ENCODE measurements at places on chromosomes 4 and X.

DNA sequence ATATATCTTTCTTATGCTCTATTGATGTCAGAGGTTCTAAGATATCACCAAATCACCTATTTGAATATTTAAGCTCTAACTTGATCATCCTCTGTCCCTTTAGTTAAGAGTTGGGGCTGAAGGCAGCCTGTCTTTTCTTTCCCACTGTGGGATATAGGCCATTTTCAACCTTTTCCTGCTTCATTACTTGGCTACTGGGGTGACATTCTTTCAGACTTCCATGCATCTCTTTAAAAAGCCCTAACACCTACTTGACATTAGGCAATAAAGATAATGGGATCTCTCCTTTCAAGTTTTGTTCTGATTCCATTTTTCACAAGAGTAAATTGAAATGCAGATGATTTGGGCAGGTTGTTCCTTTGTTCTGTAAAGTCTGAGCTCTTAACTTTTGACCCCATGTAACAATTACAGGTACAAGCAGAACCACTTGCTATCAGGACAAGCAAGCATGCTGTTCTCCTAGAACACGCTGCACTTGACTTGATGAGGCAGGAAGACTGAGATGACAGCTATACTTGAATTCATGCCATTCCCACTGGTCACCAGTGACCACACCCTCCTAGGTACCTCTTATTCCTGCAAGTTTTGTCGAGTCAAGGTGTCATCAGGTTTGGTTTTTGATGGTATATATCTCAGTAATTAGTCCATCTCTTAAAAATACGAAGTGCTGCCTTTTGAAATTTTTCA is 18.2 kb downstream of the HOPX start:
- H3K4me1 ChIP-seq, result peaks cover 3% of the 10 kb centered on the region
- no peaks in the 10 kb centered on the region for H3K36me3 ChIP-seq
- peaks cover 83% of the 10 kb centered on the region for H3K27me3 ChIP-seq
- DNase-seq, result no peak

DNA sequence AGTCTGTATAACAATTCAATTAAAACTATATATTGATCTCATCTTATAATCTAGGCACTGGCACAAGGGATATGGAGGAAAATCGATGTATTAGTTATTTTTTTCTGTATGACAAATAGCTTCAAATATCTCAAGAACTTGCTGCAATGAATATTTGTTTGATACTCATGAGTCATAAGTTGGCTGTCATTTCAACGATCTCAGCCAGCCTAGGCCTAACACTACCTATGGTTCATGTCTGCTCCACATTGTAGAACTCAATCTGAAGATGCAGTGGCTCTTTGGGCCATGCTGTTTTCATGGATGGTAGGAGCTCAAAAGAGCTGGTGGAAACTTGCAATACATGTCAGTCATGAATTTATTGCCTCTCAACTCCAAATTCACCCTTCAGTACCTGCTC is 44.7 kb downstream of the MAGEB17 start:
- H3K36me3 ChIP-seq, result no peaks in the 10 kb centered on the region
- no peak overlapping the region for H3K4me3 ChIP-seq
- H3K27ac ChIP-seq, result no peak overlapping the region
- H3K27me3 ChIP-seq, result no peaks in the 10 kb centered on the region
- H3K4me1 ChIP-seq, result no peaks in the 10 kb centered on the region

DNA sequence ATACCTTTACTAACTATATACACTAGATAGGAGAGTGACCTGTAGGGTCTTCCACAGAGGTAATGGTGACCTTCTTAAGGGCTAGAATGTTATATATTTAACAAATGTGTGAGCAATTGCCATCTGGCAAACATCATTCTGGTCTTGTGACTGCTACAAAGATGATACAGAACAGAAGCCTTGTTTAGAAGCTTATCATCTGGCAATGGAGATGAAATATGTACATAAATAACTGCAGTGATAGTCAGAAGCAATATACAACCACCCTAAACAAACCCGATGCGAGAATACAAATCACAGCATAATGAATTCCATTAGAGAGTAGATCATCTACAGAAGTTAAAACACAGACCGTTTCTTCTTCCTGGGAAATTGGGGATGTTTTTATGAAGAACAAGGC is 952.7 kb upstream of the SLIT2 start:
- no peaks in the 10 kb centered on the region for H3K4me1 ChIP-seq
- no peaks in the 10 kb centered on the region for H3K27me3 ChIP-seq
- H3K27ac ChIP-seq, result no peak overlapping the region
- H3K4me3 ChIP-seq, result no peak overlapping the region
- H3K36me3 ChIP-seq, result no peaks in the 10 kb centered on the region

DNA sequence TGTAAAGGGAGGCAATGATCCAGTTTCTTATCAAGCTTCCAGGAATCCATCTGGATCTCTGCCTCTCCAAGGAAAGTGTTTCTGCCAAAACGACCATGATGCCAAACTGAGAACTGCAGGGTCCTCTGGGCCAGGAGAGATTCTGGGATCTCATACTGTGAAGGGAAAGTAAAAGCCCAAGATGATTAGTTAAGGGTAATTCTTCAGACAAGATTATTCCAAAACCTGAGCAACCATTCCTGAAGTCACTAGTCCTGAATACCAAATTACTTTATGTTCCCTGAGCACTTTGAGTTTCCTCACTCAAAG is 42.0 kb downstream of the SRPX2 start:
- DNase-seq, result no peak
- H3K4me3 ChIP-seq, result no peak overlapping the region
- H3K4me1 ChIP-seq, result peaks cover 21% of the 10 kb centered on the region
- no peak overlapping the region for H3K27ac ChIP-seq
- H3K27me3 ChIP-seq, result peaks cover 15% of the 10 kb centered on the region
- no peaks in the 10 kb centered on the region for H3K36me3 ChIP-seq

- H3K4me3 ChIP-seq, result no peak overlapping the region
- H3K4me1 ChIP-seq, result no peaks in the 10 kb centered on the region
- no peak overlapping the region for H3K27ac ChIP-seq
- DNase-seq, result no peak
- peaks cover 18% of the 10 kb centered on the region for H3K27me3 ChIP-seq
These were observed 113.0 kb upstream of the TLR3 start for GRCh38 chr4:185955826-185956543.

GRCh38 chr4:44760142-44760898 is 34.0 kb upstream of the GNPDA2 start:
- no peaks in the 10 kb centered on the region for H3K4me1 ChIP-seq
- peaks cover 29% of the 10 kb centered on the region for H3K27me3 ChIP-seq
- no peak overlapping the region for H3K27ac ChIP-seq

GRCh38 chr4:2009651-2010233 is 968 bp upstream of the NELFA start:
- no peaks in the 10 kb centered on the region for H3K27me3 ChIP-seq
- peak overlapping the region; percentile 87 for H3K27ac ChIP-seq
- H3K4me3 ChIP-seq, result peak overlapping the region; percentile 86
- peaks cover 11% of the 10 kb centered on the region for H3K36me3 ChIP-seq

GRCh38 chr4:176641237-176641636 is 151.5 kb downstream of the VEGFC start:
- no peaks in the 10 kb centered on the region for H3K27me3 ChIP-seq
- H3K4me1 ChIP-seq, result no peaks in the 10 kb centered on the region
- DNase-seq, result no peak
- no peak overlapping the region for H3K4me3 ChIP-seq
- H3K27ac ChIP-seq, result no peak overlapping the region

DNA sequence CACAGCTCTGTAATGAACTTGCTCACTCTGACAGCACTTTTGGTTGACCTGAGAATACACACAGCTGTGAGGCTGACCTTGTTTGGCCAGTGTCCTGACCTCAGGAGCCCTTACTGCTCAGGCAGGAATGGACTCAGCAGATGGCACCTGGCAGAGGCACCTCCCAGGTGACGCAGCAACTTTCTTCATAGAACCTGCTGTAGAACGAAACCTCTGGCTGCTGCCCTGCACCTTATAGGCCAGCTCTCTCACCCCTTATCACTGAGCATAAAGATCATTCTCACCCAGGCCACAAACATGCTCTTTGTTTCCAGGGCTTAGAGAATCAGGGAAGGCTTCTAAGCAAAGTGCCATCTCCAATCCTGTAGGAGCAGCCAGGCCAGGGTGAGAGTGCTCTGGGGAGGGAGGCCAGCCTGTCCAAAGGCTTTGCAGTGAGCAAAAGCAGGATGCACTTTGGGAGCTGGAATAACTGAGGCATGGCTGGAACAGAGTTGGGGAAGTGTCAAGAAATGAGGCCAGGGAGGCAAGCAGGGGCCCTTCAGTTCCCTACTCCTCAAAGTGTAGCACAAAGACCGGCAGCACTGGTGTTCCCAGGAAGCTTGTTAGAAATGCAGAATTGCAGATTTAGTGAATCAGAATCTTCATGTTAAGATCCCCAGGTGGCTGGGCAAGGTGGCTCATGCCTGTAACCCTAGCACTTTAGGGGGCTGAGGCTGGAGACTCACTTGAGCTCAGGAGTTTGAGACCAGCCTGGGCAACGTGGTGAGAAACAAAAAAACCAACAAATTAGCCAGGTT is 13.3 kb upstream of the CENPU start:
- DNase-seq, result no peak
- peaks cover 4% of the 10 kb centered on the region for H3K27me3 ChIP-seq
